ENCODE measurements at places on chromosomes 12 and 14. TPM values are rescaled to one million over a fixed set of nuclear protein-coding genes. Genes with fewer than 3 reads are reported as not detected.

LGMN gene
- 55.3 TPM for total RNA-seq

KRT85 gene
- total RNA-seq = not detected

SAMD15 gene
- total RNA-seq = 0.64 TPM

TEP1 gene
- 16.3 TPM for total RNA-seq

MGP gene
- total RNA-seq = 38.0 TPM

FSCB gene
- total RNA-seq = not detected

VRTN gene
- not detected for total RNA-seq

FLVCR2 gene
- 2.7 TPM for total RNA-seq

C12orf56 gene
- not detected for total RNA-seq

MFAP5 gene
- total RNA-seq = not detected

TAS2R8 gene
- total RNA-seq = not detected

TEX52 gene
- total RNA-seq = not detected
